ENCODE measurements at places on chromosomes 13 and 19.

GRCh38 chr13:39350461-39350881 is 252.5 kb downstream of the LHFPL6 start:
- no peak for DNase-seq

DNA sequence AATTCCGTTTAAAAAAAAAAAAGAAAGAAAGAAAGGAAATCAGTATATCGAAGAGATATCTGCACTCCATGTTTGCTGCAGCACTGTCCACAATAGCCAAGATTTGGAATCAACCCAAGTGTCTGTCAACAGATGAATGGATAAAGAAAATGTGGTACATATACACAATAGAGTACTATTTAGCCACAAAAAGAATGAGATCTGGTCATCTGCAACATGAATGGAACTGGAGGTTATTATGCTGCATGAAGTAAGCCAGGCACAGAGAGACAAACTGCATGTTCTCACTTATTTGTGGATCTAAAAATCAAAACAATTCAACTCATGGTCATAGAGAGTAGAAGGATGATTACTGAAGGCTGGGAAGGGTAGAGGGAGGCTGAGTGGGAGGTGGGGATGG is 16.3 kb downstream of the ZNF565 start:
- DNase-seq: no peak

DNA sequence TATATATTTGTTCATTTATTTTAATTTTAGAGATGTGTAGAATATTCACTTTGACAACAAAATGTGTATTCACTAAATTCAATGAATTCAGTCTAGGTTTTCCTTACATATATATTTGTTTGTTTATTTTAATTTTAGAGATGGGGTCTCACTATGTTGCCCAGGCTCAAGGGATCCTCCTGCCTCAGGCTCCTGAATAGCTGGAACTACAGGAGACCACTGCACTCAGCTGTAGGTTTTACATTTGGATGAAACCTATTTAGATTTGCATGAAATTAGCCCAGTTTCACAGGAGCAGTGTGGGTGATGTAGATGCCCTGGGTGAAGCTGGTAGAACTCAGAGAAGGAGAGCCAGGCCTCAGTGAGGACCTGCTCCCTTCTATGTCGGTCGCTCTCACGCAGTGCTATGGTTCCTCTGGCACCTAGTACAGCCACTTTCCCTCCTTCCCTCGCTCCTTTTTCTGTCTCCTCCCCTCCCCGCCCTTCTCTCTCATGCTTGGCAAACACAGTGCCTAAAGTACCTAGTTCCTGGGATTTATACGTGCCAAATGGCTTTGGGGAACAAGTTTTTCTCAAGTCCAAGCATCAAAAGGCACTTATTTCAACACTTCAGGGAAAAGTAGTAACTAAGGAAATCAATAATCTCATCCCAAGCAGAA is 14.7 kb upstream of the HMGB1 start:
- DNase-seq: no peak

DNA sequence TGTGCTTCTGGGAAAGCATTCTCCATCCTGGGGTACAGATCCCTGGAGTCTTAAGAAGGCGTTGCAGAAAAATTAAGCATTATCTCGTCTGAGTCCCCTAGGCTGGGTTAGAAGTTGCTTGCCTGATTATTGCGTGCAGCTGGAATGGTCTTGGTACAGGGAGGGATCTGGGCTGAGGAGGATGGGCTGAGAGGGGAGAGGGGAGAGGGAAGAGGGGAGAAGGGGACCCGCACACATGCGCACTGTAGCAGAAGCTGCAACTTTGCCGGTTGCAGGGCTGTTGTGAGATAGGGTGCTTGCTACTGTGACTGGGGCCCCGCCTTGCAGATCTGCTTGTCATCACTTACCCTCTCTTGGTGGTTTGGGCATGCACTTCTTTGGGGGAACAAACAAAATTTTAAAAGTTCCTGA is 316.8 kb downstream of the DLEU7 start:
- DNase-seq: no peak

DNA sequence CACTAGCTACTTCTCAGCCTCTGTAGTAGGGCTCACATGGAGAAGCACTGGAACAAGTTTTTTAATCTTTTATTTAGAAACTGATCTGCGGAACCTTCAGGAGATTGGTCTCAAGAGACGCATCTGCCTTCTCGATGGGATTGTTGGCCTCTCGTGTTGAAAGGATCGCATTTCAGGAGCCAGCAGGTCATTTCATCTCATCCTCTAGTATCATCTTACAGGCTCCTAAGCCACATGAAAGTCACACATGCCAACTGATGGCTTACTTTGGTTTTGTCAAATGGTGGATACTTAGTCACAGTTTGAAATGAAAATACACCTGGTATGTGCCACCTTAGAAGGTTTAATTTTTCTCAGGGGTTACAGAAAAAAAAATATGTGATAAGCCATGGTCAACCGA is 1703.6 kb downstream of the EFNB2 start:
- DNase-seq: no peak

GRCh38 chr13:50390503-50391248 is 375.4 kb downstream of the KCNRG start:
- DNase-seq: no peak

GRCh38 chr13:28585561-28585960 is 73.4 kb upstream of the POMP start:
- DNase-seq: no peak

DNA sequence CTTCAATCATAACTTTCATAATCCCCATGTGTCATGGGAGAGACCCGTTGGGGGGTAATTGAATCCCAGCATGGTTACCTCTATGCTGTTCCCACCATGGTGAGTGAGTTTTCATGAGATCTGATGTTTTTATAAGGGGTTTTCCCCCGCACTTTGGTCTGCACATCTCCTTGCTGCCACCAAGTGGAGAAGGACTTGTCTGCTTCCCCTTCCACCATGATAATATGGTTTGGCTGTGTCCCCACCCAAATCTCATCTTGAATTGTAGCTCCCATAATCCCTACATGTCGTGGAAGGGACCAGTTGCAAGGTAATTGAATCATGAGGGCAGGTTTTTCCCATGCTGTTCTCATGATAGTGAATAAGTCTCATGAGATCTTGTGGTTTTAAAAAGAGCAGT is 524.9 kb downstream of the SLITRK5 start:
- DNase-seq: no peak

DNA sequence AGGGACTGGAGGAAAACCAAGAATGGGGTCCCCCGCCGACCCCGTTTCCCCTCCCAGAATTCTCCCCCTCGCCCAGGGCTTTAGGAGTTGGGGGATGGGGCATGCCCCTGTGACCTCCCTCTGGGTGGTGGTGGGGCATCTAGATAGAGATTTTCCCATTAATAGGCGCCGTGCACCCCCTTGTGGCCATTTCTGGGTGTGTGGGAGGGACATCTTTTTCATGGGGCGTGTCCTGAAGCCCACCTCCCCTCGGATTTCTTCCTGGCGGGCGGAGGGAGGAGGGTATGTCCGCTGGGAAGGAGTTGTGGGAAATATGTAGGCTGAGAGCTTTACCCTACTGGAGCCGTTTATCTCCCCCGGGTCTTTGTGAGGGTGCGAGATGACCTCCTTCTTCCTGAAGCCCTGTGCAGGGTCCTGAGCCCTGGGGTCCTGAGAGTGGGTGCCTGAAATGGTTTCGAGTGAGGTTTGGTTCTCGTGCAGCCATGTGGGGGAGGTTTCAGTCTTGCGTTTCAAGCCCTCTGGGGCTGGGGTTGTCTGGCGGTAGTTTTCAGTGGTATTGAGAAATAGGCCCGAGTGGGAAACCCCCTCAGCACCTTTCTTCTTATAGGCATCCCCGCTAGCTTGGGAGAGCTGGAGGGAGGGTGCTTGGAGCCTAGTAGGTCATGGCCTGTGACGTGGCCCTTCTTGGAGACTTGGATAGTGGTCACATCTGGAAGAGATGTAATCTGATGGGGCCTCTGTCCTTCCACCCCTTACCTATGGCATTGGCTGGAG is 1.0 kb downstream of the PRMT1 start:
- peak; percentile 71 for DNase-seq

DNA sequence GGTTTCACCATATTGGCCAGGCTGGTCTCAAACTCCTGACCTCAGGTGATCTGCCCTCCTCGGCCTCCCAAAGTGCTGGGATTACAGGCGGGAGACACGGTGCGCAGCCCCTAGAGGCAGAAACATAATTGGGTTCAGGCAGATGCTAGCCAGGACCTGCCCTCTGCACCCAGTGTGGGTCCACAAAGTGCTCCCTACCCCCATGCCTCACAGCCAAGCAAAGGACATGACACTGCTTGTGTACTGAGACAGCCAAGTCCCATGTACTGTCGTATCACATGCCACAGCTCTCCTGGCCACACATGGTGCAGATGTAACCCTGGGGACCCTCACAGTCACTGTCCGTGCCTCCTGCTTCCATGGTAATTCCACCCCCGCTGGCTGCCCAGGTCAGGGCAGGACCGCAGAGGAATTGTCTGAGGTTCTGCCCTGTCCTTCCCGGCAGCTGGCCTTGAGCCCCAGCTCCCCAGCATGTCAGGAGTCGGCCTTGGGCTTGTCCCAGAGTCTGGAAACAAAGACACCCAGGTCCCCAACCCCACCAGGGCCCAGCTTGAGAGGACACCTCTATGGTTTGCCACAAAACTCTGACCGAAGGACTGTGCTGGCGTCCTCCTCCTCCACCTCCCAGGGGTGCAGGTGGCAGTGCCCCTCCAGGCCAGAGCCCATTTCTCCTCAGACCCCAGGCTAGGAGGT is 7.6 kb downstream of the PRR36 start:
- DNase-seq: no peak

- DNase-seq: no peak
These were observed 663 bp downstream of the SLITRK6 start for GRCh38 chr13:85798556-85798955.

Data from activated CD4-positive, CD25-positive, alpha-beta regulatory T cell treated with anti-CD3 and anti-CD28 coated beads, Interleukin-2, amount 50 U/mL, for 16 hours (primary cell).